ENCODE measurements at places on chromosomes 2 and 18.

- DNase-seq = no peak
These were observed 303.6 kb upstream of the ID2 start for GRCh38 chr2:8378016-8378810.

DNA sequence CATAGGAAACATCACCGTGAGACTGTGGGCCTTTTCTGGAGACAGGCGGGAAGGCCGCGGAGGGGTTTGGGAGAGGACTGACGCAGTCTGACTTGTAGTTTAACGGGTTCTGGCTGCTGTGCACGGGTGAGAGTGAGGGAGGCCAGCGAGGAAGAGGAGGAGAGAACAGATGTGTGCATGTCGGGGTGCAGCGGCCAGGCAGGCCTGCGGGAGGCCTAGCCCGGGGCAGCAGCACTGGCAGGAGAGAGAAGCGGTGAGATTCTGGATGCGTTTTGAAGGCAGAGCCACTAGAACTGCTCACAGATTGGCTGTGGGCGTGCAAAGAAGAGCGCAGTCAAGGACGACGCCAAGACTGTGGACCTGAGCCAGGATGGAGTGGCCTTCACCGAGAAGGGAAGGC lies 53.9 kb downstream of the PTGR3 start:
- no peak for DNase-seq

GRCh38 chr18:13412901-13413300 lies 194.3 kb downstream of the LDLRAD4 start:
- DNase-seq = no peak

DNA sequence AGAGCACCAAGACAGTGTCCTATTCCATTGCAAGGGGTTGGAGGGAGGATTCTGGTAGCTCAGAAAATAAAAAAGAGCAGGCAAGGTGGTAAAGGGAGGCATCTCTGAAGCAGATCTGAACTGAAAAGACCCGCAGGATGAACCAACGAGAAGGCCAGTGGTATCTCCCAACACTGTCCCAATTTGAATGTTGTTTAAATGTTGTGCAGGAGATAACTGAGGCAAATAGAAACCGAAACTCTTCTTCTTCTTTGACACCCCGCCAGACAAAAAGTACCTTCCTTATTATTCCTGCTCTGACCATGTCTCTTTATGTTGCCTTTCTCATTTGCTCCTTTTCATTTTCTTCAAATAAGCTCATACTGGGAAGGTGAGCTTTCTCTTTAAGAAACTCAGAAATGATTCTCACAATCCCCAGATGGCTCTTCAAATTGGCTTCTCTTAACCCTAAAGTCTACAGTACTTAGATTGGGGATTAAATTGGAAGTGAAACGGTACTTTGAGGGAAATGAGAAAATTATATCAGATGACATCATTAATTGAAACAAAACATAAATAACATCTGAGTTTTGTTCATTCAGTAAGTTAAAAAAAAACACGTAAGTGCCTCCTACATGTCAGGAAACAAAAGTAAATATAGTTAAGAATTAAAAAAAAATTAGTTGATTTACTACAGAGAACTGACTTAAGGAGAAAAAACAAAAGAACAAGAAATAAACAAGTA lies 143.6 kb downstream of the WDPCP start:
- DNase-seq = no peak

- DNase-seq = no peak
These were observed 193.4 kb downstream of the HAUS1 start for GRCh38 chr18:46297621-46298020.

DNA sequence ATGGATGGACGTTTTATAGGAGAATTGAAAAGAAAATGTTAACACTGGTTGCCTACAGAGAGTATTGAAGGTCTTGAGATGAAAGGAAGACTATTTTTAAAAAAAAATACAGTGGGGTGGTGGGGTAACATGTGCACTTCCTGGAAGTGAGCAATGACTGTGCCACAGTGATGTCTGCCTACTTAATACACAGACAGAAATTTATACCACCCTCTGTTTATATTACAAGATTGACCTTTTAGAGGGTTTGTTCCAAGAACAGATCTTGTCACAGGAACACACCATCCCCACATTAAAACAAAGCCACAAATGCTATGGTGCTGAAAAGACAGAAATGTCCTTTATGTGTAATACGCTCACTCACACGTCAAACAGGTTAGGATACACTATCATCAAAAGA lies 87.6 kb downstream of the THADA start:
- no peak for DNase-seq

GRCh38 chr2:201007584-201007998 lies 44.1 kb upstream of the ORC2 start:
- DNase-seq = no peak

DNA sequence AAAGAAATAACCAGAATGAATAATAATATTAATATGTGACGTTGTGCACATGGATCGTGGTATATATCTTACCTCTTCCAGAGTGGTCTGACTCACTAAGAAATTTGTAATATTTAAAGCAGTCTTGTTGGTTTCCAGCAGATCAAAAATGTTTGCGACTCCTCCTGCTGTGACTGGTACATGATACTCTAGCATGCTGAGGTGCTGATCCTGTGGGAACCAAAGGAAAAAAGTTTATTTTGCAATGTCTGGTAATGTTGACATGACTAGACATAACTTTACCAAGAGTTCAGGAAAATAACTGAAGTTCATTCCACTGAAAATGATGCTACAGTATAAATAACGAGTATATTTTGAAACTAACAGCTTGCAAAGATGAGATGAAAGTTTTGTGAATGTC lies 124.5 kb upstream of the BARD1 start:
- no peak for DNase-seq

DNA sequence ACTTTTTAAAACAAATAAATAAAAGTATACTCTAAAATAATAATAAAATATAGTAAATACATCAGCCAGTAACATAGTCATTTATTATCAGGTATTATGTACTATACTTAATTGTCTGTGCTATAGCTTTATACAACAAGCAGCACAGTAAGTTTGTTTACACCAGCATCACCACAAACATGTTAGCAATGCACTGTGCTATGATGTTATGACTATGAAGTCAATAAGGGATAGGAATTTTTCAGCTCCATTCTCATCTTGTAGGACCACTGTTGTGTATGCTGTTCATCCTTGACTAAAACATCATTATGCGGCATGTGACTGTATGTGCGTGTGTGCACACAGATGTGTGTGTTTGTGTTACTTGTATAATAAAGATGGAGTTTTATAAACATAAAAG lies 137.5 kb downstream of the LYPD6B start:
- DNase-seq = peak; percentile 55

DNA sequence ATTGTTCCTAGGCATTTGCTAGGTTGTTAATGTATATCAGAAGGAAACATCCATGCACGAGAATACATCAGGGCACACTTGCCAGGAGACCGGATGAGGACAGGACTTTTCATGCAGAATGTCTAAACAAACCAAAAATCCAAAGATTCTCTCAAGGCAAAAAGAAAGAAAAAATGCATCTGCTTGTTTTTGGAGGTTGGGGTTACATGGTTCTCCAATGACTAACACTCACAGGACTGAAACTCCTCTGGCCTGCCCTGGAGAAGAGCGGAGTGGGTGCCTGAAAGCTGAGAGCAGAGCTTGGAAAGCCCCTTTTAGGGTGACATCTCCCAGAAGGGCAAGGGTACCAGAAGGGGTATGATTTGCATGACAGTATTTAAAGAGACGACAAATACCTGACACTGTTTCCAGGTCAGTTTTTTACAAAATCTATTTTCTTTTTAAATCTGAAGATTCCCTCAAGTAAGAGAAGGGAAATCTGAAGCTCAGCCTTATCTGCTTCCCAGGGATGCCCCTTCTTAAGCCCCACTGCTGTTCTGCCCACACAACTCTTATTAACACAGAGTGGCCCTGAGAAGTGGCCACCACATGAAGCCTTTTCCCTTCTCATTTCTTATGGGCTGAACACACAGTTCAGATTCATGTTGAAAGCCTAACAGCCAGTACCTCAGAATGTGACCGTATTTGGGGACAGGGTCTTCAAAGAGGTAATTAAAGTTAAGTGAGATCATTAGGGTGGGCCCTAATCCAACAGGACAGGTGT lies 216.4 kb downstream of the STK39 start:
- peak; percentile 66 for DNase-seq

DNA sequence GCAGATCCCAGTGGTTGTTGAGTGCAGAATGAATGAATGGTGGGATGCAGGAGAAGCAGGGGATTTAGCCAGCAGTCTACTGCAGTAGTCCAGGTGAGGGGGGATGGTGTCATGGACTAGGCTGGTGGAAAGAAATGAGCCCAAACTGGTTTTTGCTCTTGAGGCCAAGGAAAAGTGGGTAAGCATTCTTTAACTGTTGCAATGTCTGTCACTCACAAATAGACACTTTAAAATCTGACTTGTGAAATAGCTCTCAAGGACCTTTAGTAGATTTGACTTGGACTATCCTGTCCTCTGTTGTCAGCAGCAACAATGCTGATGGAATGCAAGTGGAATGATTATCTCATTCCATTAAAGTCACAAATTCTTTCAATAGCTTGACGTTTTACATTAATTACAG lies 37.5 kb upstream of the STK17B start:
- DNase-seq = peak; percentile 43

DNA sequence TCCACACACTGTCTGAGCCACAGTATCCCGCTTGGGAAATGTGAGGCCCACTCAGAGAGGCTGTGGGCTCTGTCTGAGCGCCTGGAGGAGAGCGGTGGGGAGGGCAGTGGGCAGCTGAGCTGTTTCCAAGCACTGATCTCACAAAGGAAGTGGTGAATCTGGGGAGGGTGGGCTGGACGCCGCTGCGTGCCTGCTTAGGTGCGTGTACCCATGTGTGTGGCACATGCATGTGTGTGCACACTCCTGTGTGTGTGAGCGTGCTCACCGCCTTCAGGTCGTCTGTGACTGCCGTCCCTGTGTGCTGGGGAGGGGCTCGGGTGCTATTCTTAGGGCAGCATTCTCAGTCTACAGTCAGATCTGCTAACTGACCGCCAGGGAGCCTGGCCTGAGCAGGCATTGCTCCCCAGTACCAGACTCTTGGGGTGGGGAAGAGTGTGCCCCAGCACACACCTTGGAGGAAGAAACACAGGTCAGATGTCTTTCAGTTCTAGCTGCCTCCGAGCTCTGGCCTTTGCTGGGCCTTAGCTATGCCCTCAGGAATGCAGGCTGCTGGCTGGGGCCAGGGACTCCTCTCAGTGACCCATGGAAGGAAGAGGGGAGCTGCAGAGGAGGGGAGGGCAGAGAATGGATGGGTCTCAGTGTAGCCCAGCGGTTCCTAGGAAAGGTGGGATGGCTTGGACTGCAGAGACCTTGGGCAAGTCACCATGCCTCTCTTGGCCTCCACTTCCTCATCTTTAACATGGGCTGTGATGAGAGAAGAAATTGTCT lies 31.4 kb downstream of the KCNIP3 start:
- peak; percentile 54 for DNase-seq

GRCh38 chr2:218858138-218858445 lies 1.5 kb upstream of the WNT6 start:
- DNase-seq = no peak

GRCh38 chr2:10658914-10659257 lies 30.9 kb downstream of the NOL10 start:
- peak; percentile 21 for DNase-seq

DNA sequence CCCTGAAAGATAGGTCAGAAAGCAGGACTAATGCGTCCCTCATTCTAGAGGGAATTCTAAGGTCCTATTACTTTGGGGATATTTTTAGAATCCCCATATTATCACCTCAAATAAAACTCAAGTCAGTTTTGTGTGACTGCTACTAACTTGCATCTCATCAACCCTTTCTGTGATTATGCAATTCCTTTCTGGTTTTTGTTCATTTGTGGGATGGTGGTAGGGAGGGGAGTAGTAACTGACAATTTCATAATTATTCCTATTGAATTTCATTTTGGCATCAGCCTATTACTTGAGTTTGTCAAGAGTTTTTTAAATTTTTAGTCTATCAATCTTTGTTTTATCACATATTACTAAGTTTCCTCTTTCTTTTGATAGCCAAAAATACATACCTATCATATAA lies 28.4 kb upstream of the TANK start:
- no peak for DNase-seq

DNA sequence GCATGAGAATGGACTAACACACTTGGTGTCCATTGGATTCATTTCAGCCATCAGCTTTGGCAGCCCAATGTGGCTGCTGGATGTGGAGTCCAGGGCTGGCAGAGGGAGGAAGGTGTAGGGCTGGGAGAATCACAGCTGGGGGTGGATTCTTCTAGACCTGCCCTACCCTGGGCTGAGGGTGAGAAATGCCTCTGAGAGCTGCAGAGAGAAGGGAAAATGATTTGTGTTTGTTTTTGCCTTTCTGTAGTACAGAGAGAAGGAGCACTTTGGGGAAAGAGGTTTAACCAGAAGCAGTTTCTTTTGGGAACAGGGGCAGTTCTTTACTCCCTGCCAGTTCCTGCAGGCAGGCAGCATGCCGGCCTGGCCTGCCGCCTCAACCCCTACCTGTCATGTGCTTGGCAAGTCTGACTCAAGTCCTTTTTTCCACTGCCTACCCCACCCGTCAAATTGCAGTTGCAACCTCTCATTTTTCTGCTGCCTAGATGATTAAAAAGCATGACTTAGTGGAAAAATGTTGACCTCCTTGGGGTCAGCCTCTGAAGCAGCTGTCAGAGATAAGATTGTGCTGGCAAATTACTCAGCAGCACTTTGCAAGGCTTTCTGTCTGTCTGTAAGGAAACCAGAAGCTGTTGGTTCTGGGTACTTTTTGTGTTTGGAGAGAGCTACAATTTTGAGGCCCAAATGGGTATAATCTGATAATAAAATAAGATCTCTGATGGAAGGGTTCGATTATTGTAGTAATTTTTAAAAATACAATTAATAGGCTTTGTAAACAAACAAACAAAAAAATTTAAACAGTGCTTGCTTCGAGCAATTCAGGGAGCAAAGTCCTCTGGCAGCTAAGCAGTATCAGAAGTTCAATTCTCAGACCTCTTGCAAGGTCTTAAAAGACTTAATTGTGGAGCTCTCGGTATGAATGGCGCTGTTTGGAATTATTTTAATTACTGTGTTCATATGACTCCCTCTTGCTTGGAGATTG lies 21.7 kb downstream of the LBH start:
- DNase-seq = peak; percentile 65

DNA sequence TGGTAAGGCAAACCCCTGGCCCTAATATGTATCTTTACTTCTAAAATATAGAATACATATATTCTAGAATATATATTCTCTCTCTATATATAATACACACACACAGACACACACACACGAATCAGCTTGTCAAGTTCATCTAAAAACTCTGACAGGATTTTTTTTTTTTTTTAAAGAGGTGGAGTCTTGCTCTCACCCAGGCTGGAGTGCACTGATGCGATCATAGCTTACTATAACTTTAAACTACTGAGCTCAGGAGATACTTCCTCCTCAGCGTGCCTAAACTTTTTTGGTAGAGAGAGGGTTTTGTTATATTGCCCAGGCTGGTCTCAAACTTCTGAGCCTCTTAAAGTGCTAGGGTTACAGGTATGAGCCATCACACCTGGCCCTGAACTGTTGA lies 45.2 kb downstream of the DOK1 start:
- DNase-seq = no peak

- no peak for DNase-seq
These were observed 441.7 kb downstream of the RNF144A start for GRCh38 chr2:7358865-7359447.

DNA sequence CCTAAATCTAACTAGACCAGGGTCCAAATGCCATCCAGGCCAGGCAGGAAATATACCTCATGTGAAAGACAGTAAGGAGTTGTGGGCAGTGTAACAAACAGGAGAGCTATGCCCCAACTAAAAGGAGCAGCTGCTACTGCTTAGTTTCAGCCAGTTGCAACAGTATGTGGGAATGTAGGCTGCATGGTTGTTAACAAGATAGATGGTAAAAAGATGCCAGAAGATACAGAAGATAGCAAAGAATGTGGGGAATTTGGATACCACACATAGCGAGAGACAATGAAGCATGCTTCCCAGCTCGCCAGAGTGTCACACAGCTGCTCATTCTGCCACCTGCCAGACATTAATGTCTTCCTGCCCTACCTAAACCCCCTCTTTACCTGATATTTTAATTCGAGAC lies 39.4 kb upstream of the CYBRD1 start:
- DNase-seq = peak; percentile 92
